ENCODE measurements at places on chromosomes 11 and 22.
A peak's percentile ranks its signal among the peaks of the same experiment; 100 is the strongest.

GRCh38 chr22:21690401-21690801 is 24.6 kb downstream of the PPIL2 start:
- no peak for DNase-seq

- no peak for DNase-seq
Observed at GRCh38 chr11:111260811-111261210, 15.3 kb downstream of the POU2AF2 start.

- DNase-seq, result no peak
Observed at GRCh38 chr11:121206810-121207209, 85.8 kb upstream of the SC5D start.

DNA sequence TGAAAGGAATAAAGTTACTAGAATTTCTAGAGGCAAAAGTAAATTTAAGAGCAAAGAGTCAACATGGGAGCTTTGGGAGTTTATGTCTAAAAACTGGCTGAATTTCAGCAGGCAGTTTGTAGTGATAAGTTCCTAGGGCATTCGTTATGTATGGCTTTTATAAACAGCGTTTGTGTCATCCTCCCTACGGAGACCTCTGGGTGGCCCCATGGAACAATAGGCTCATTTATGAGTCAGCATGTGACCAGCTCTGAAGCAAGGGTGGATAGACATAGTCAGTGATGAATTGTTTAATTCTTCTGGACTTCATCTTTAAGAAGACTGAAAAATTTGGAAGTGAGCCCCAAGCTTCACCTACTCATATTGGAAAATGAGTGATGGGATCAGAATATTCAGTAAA is 37.1 kb downstream of the SVIP start:
- no peak for DNase-seq

- DNase-seq, result no peak
Observed at GRCh38 chr11:95239871-95240649, 9.1 kb upstream of the SESN3 start.

GRCh38 chr22:38871360-38872171 is 450 bp downstream of the CBX6 start:
- DNase-seq, result no peak

DNA sequence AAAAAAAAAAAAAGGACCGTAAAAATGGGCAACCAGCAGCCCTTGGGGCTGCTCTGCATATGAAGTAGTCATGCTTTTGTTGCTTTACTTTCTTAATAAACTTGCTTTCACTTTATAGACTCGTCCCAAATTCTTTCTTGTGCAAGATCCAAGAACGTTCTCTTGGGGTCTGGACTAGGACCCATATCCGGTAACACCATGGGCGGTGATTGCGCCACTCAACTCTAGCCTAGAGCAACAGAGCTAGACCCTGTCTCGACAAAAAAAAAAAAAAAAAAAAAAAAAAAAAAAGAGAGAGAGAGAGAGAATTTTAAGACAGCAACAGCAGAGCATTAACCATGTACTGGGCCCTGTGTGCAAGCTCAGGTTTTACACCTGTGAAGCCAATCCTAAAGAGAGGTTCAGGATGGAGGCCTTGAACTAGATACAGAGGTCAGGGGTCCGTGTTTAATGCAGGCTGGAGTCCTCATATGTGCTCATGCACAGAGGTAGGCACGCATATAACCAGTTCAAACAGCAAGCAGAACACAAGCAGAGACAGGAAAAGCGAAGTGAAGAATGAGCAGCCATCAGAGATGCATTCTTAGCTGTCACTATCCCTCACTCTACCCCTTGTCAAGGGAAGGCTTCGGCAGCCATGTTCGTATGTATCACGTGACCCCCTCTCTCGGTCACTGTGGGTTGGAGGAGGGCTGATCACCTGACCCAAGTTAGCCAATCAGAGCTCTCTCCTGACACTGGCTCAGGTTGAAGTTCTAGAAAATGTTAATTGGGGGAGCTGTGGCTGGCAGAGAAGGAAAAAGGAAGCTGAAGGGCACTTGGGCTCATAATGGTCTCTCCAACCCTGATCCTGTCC is 16.7 kb upstream of the SYT12 start:
- DNase-seq, result peak; percentile 18

DNA sequence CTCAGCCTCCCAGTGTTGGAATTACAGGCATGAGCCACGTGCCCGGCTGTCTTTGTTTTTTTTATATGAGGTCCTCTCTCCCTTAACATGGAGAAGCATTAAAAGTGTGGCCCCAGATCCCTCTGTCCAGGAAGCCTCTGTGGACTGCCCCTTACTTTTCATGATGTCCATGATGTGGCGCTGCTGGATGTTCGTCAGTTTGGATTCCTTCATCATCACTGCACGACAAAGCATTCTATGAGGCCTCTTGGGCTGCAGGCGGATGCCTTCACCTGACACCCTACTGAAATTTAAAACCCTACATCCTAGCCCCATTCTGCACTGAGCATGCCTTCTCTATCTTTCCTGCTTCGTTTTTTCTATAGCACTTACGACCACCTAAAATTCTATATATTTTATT is 2.1 kb downstream of the C22orf23 start:
- no peak for DNase-seq

DNA sequence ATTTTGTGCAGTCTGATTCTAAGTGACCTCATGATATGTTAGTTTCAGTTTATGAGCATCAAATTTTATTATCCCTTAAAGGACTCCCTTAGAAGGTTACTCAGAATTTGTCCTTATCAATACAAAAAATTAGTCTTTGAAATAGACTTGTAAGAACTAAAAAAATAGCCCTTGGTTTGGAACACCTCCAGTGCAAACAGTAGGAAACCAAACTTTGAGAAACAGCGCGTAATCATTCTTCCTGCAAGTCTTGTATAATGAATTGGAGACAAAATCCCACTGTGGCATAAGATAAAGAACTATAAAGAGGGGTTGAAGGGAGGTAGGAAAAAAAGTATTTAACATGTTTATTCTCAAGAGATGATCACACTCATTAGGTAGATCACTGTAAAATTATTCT is 10.8 kb upstream of the MSANTD4 start:
- no peak for DNase-seq

GRCh38 chr11:69862797-69863543 is 43.8 kb upstream of the FGF3 start:
- no peak for DNase-seq

DNA sequence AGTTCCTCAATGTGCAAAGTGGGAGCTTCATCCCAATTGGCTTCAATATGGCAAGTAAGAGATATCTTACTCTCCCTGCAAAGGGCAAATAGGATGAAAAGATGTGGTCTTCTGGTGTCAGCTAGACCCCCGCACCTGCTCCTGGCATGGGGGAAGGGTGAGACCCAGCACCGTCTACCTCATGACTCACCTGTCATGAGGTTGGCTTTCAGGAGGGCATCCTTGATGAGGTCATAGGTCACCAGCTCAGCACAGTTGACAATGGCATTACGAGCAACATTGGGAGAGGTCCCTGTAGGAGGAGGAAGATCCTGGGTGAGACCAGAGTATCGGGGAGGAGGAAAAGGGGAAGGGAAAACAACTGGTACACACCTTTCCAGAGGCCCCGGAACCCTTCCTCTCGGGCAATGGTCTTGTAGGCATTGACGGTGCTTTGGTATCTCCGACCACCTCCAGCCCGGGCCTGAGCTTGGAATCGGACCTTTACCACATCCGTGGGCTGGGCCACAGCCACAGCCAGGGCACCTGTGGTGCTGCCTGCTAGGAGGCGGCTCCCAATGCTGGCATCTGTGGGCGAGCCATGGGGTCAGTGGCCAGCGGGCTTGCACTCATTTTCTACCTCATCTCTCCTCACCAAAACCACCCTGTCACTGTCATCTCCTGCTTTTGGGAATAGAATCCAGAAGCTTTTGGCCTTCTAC is 6.0 kb downstream of the UCP2 start:
- DNase-seq, result no peak

GRCh38 chr11:72759468-72759985 is 7.3 kb upstream of the ARAP1 start:
- no peak for DNase-seq

GRCh38 chr11:33347490-33348125 is 90.4 kb downstream of the HIPK3 start:
- DNase-seq, result no peak

DNA sequence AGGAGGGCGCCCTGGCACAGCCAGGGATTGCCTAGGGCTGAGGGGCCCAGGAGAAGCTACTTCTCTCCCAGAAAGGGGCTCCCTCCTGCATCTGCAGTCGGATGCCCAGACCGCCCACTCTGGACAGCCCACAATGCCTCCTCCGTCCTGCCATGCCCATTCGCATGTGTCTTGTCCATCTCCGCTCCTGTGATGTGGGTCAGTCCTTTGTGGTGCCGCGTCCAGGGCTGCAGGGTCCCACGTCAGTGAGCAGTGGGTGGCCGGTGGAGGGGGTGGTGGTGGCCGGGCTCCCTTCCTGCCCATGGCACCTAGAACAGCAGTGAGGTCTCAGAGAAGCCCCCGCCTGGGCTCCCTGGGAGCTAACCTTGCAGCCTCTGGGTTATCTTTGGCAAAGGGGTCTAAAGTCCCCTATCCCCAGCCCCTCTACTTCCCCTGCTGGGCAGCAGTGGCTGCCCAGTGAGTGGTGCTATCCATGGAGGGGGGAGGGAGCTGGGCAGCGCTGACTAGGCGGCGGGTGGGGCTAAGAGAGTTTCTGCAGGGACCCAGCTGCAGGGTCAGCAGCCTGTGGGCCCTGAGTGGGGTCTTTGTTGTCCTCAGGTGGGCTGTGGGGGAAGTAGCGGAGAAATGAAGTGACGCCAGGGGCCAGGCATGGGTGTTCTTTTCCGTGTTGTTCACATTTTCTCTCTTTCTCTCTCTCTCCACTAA is 41.1 kb downstream of the KCNC1 start:
- DNase-seq, result no peak

DNA sequence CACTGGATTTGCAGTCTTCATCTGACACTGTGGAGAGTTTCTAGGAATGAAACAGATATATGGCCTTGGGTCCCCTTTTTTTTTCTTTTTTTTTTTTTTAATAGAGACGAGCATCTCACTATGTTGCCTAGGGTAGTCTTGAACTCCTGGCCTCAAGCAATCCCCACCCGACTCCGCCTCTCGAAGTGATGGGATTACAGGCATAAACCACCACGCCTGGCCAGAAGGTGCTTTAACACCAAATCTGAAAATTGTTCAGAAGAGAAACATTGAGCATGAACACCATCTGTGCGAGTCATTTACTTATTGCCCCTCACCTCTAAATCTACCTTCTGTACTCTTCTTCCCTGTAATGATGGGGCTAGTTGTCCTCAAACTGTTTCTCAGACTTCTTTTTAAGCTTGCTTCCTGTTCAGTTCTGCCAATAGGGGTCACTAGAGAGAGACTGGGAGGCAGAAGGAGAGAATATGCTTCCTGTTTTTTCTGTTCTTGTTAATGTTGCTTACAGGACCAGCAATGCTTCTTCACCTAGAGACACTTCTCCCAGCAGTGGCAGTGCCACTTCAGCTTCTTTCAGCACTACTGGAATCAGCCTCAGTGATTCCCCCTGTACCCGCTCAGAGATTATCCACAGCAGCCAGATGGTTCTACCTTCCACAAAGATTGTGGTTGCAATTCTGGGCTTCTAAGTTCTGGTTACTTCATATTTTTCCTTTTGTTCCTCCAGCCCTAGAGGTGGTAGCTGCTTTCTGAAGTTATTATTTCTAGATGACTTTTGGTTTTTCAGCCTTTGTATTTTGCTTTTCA is 20.8 kb upstream of the ZBED5 start:
- peak; percentile 88 for DNase-seq

DNA sequence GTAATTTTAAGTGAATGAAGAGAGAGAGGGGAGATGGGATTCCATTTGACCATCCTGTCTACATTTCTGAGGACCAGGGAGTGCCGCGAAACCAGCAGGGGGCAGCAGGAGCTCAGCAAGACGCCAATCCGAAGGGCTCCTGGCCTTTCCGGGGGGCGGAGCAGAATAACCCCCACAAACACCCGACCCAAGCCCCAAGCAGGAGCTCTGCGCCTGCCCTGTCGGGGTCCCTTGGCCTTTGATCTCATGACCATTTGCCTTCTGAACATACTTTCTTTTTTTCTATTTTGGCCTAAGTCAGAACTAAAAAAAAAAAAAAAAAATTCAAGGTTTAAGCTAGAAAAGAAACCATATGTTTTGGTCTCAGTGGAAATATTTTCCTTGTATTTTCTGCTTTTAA is 21.9 kb upstream of the SCN2B start:
- DNase-seq, result peak; percentile 79

DNA sequence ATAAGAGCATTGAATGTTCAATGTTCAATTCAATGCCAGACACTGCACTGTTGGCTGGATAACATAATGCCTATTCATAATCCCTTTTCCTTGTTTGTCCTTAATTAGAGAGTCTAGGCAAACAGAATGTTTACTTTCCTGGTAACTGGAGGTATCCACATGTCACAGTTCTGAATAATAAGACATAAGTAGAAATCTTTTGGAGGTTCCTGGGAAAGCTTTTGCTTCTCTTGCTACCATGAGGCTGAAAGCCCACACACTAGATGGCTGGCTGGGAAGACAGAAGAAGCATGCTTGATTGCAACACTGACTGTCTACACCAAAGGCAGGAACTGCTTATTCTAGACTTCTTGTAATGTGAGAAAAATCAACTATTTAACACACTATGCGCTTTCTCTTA is 79.5 kb downstream of the GAB2 start:
- DNase-seq, result peak; percentile 83

GRCh38 chr11:69852056-69852455 is 32.8 kb upstream of the FGF3 start:
- DNase-seq, result no peak

- no peak for DNase-seq
Observed at GRCh38 chr11:46279126-46280099, 2.0 kb downstream of the CREB3L1 start.

DNA sequence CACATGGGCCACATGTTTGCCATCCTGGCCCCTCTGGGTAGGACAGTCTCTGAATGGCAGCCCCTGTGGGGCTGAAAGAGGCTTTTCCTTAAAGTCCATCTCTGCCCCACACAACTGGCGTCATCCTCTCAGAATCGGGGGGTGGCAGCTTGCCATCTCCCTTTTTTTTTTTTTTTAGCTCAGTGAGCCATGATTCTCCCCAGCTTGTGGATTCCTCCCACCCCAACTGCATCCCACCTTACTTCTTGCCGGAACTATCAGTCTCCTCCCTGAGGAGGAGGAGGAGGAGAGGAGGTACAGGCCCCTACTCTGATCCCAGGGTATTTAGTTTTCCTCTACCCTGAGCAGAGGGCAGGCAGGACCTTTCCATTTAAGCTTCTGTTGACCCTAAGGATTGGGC is 3.4 kb downstream of the DGKZ start:
- no peak for DNase-seq

GRCh38 chr11:93054279-93054678 is 84.8 kb downstream of the MTNR1B start:
- no peak for DNase-seq

DNA sequence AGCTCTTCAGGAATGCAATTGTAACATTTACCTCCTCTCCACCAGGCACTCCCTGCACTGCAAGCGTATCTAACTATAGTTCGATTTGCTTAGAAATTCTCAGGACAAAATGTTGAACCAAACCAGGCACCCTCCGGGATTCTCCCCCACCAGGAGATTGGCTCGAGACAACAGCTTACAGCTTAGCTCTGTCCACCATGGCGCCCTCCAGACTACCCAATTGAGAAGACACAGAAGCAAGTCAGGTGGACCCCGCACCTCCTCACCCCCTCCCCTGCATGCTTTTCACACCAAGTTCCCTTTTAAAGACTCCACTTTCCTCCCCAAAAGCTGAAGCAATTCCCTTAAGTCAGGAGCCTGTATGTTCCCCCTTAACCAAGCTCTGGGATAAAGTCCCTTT is 34.7 kb upstream of the RFPL3 start:
- no peak for DNase-seq

Data from inflammatory macrophage (primary cell).